ENCODE measurements at places on chromosomes 5 and 9.

- no peak for DNase-seq
Observed at GRCh38 chr9:134063571-134064450, 4.0 kb downstream of the BRD3 start.

- DNase-seq = no peak
Observed at GRCh38 chr9:93682155-93682968, 106.0 kb downstream of the PHF2 start.

- no peak for DNase-seq
Observed at GRCh38 chr5:30287890-30288289, 905.6 kb upstream of the CDH6 start.

DNA sequence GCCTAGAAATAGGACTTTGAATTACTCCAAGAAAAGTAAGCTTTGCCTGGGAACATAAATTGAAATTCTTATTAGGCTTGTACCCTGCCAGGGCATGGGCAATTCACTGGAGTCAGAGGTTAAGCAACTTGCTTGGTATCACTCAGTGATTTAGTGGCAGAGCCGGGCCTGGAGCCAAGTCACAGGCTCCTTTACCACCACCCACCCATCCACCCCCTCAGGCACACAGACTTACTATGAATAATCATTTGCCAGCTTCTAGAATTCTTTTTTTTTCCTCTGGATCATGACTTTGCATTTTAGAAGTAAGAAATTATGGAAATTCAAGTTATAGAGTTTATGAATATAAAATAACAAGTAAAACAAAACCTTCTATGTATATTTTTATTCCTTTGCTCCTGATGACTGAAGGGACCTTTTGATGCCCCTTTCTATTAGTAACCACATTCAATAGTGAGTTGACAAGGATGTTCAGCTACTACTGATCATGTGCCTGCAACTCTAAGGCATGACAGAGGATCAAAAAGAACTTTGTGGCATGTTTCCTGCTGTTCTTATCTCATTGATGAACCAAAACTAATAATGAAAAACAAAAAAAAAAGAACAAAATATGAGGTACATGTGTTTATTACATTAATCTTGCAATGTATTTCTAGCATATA is 614.7 kb downstream of the TLR4 start:
- no peak for DNase-seq

- no peak for DNase-seq
Observed at GRCh38 chr9:6926436-6926835, 168.7 kb downstream of the KDM4C start.

- no peak for DNase-seq
Observed at GRCh38 chr5:66713998-66714397, 117.8 kb downstream of the MAST4 start.

DNA sequence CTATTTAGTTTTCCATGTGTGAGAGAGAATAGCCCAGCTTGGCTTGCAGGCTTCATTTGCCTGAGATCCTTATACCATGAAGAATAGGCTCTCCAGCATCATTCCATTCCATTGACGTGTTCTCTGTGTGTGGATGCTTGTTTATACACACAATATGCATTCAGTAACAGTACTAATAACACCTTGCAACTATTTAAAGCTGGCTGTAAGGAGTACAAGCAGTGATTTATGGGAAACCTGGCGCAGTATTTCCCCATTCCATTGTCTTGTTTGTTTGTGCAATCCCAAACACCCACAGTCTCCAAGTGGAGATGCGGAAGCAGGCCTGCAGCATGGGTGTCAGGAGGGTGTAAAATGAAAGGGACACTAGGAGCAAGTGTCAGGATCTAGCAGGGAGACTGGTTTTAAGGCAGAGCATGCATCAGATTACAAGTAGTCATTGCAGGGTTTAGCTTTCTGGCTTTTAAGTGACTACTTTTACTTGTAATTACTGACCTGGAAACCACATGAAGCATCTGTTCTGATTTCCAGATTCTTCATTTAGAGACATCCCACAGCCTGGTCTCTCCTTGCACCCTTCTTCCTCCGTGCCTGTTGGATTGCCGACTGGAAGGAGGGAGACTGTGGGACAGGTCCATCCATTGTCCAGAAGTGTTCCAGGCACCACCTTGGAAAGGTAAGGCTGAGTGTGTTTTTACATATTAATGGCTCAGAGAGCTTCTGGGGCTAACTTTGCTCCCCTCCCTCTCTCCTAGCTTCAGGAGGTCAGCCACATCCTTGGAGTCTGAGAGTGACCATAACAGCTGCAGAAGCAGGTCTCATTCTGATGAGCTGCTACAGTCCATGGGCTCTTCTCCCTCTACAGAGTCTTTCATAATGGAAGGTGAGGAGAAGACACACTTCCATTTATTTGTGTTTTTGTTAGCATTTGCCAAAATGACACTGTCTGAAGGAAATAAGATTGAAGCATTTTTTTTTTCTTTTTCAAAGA is 241.6 kb downstream of the ARHGEF28 start:
- no peak for DNase-seq

GRCh38 chr9:91899594-91899993 is 50.4 kb downstream of the ROR2 start:
- no peak for DNase-seq

GRCh38 chr5:126506079-126506478 is 82.9 kb downstream of the GRAMD2B start:
- no peak for DNase-seq

DNA sequence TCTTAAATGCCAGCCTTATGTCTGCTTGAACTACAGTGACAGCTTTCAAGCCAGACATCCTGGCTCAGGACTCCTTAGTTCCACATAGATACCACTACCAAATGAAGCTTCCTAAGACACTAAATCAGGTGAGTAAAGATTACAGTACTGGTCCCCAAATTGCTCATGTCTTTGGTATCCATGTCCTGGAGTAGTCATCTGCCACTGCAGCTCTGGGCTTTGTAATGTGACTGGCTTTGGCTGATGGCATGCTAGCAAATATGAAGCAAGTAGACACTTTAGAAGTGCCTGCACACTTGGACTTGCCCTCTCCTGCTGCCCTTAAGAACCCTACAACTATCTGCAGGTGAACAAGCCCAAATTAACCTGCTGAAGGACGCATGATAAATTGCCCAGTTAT is 334.9 kb downstream of the BNC2 start:
- DNase-seq = no peak

DNA sequence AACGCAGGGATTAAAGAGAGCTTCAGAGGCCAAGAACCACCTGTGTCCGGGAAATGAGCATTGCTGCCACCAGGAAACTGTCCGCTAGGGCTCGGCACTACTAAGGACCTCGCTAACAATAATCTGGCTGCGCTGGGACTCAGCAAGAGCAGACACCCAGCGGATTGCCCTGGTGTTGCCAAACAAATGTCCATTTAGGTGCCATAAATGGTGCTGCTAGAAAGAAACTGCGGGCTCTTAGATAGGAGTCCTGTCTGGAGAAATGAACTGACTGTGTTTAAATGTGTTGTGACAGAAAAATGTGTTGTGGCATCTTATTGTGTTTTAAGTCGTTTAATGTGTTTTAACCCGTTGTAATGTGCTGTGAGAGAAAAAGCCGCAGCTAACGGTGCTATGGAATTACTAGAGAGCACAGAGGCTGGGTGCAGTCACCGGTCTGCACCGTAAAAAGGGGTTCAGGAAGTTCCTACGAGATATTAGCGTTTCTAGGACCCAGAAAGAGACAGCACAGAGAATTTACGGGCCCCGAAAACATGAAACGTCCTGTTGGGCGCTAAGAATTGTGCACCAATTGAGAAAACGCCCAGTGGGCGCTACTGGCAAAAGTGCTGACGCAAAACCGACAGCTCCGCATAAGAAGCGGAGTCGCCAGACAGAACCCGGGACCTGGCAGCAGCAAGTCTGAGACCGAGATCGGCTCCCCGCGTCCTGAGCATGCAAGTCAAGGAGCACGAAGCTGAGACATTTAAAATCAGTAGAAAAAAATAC is 90.6 kb downstream of the ANXA2R start:
- DNase-seq = peak; percentile 89

- DNase-seq = no peak
Observed at GRCh38 chr9:127223810-127224177, 40.8 kb upstream of the GARNL3 start.

- no peak for DNase-seq
Observed at GRCh38 chr5:531749-532315, 7.6 kb upstream of the SLC9A3 start.

GRCh38 chr5:17316970-17317459 is 99.6 kb downstream of the BASP1 start:
- DNase-seq = no peak

DNA sequence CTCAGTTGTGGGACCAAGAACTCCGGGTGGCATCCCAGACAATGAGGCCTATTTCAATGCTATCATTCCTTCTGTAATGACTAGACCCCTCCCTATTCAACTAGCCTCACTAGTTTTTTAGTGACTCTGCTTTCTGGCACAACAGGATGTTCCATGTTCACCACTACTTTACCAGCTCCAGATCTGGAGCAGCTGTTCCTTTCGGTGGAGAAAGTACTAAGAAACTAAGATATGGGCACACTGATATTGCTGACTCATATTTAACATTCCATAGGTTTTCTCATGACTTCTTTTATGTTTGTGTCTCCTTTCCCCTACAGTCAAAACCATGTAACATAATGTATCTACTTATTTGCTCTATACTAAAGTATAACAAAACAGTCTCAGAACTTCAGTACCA is 24.1 kb downstream of the IL33 start:
- DNase-seq = no peak

GRCh38 chr5:78006449-78006848 is 230.3 kb upstream of the TBCA start:
- DNase-seq = no peak

DNA sequence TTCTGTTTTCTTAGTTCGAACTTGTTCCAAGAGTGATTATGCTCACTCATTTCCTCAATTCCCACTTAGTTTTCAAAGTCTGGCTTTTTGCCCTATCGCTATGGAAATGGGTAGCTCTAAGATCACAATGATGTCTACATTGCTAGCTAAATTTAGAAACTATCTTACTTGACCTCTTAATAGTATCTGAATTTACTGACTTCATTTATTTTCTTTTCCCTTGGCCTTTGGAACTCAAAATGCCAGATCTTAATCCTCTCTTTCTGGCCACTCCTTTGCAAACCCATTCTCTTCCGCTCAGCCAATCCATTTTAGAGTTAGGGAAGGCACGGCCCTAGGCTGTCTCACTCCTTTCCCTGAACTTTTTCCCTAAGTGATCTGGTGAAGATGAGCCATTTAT is 137.0 kb downstream of the FER start:
- DNase-seq = no peak

GRCh38 chr5:39191216-39191615 is 28.1 kb downstream of the FYB1 start:
- DNase-seq = no peak
